ENCODE measurements at places on chromosomes 1 and 21.

- DNase-seq, result no peak
Observed at GRCh38 chr21:36769051-36769839, 70.3 kb downstream of the SIM2 start.

- DNase-seq, result no peak
Observed at GRCh38 chr1:182227864-182228547, 163.6 kb downstream of the GLUL start.

DNA sequence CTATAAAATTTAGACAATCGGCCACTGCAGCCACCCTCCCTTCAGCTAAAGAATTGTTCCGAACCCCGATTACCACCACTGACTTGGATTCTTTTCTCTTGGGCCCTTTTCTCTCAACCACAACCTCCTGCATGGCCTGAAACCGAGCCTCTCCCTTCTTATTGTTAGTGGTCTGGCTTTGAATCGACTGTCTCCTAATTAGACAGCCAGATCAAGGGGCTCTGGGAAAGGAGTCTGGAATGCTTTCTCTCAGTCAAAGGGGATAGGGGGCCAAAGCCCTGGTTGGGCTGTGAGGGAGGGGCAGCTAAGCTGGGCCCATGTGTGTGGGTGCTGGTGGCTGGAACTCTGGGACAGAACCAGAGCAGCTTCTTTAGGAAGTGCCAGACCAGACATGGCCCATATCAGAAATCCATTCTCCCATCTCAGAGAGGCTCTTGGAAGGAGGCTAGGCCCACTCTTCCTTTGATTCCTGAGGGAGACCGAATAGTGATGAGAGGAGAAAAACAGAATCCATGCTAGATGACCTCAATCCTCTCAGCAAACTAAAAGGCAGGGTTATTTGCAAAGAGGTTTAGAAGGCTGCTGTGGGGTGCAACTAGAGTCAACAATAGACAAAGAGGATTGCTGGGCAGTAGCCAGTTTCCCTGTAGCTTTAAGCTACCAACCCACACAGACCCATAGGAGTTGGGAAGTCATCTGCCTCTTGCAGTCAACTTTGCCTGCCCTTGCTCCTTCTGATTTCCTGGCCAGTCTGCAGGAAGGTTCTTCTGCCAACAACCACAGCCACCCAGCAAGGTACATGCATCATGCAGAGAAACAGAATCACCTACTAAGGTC is 117.6 kb downstream of the AK5 start:
- DNase-seq, result no peak

- DNase-seq, result no peak
Observed at GRCh38 chr1:151347523-151348246, 633 bp upstream of the RFX5 start.

- DNase-seq, result no peak
Observed at GRCh38 chr1:228075801-228076271, 6.7 kb upstream of the ARF1 start.
